ENCODE measurements at places on chromosomes 3 and 15. TPM values are rescaled to one million over a fixed set of nuclear protein-coding genes. Genes with fewer than 3 reads are reported as not detected.

DNA sequence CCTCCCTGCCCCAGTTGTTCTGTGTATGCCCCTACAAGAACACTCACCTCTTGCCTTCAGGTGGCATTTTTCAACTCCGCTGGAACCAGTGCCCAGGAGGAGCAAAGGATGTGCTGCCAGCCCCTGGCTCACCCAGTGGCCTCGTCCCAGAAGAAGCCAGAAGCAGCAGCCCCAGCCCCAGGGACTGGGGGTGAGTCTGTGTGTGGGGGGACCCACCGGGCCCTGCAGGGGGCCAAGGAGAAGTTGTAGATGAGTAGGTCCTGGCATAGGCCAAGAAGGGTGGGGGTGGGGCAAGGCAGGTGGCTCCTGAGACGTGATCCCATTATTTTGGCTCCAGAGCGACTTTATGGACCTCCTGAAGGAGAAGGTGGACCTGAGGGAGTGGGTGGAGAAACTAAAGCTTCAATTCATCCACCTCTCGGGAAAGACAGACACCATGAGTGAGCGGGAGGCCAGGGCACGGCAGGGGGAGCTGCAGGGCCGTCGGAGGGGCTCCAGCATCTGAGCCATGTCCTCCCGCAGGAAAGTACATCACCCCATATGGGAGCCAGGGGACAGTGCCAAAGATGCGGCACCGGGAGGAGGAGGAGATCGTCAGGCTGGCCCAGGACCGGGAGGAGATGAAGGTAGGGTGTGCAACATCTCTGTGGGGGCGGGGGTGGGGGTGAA, 29.3 kb downstream of the NGRN start:
- no peak for DNase-seq

GRCh38 chr3:128123538-128124368, at the start of gene RUVBL1:
TSS of gene RUVBL1 (minus strand) at chr3:128123812. CDS start at chr3:128123724, 88 bp downstream.
- DNase-seq: peak; percentile 90

DNA sequence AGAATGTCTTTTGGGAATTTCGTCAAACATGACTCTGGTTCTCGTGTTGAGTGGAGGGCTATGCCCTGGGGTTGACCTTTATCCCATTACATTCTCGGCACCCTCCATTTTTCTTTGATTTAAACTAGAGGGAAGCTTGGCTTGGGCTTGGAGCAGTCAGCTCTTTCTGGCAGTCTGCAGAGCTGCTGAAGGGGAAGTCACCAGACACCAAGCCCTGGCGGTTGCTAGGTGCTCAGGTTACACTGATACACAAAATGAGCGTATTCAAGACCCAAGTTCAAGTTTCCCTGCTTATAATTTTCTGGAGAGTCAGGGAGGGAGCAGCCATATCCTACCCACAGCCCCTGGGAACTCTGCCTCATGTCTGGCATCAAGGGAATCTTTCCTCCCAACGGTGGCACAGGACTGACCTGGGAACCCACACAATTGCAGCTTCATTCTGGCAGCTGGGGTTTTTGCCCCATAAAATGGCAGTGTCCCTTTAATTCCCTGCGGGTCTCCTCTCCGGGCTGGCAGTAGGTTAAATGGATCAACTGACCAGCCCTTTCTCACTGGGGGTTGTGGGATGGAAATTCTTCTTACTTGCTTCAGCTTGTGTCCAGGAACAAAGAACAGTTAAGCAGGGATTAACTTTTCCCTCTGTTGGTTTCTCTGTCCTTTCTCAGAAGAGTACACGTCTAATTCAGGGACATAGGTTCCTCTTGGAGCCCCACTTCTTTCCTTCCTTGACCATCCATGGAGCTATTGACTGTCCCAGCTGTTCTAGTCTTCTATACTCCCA, 110.0 kb upstream of the DLG1 start:
- no peak for DNase-seq

DNA sequence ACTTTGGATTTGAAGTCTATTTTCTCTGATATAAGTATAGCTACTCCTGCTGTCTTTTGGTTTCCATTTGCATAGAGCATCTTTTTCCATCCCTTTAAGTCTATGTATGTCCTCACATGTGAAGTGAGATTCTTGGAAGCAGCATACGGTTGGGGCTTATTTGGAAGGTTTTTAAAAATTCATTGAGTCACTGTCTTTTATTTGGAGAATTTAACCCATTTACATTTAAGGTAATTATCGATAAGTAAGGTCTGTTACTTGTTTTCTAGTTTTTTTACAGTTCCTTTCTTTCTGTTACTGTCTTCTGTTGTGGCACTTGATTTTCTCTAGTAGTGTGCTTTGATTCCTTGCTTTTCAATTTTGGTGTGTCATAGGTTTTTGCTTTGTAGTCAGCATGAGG, 14.0 kb downstream of the RUBCN start:
- no peak for DNase-seq

GRCh38 chr15:88905576-88905975, 7.6 kb downstream of the MFGE8 start:
- DNase-seq: no peak

DNA sequence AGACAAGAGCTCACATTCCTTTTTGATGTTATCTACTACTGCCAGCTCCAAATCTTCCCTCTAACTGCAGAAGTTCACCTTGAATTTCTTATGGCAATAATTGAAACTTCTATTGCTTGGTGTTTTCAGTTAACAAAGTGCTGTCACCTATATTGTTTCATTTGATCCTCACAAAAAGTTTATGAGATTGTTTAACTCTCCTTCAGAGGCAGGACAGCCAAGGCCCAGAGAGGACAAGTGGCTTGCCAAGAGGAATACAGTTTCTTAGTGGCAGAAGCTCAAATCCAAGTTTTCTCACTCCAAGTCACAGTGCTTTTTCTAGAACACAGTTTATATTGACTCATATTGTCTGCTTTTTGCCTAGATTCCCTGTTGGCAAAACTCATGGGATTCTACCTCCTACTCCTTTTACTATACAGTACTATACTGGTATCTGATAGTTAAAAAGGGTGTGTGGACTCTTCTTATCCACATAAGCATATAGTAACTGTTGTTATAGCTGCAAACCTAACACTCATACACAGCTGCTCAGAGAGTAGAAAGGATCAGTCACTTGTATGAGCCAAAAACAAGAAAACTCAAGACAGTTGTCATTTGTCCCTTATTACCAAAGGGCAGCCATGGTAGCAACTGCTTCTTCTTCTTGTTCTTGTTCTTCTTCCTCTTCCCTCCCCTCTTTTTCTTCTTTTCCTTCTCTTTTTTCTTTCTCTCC, 15.9 kb downstream of the TM4SF4 start:
- DNase-seq: no peak

- DNase-seq: no peak
Observed at GRCh38 chr15:26872206-26872605, 5.3 kb downstream of the GABRA5 start.

The PIGBOS1 gene
- 19.7 TPM for polyA plus RNA-seq

The STXBP5L gene
- polyA plus RNA-seq: not detected

The CLRN1 gene
- polyA plus RNA-seq: not detected

The ECE2 gene
- not detected for polyA plus RNA-seq

GRCh38 chr15:80157215-80157614, 4.4 kb downstream of the FAH start:
- no peak for DNase-seq

The ARGFX gene
- polyA plus RNA-seq: not detected

DNA sequence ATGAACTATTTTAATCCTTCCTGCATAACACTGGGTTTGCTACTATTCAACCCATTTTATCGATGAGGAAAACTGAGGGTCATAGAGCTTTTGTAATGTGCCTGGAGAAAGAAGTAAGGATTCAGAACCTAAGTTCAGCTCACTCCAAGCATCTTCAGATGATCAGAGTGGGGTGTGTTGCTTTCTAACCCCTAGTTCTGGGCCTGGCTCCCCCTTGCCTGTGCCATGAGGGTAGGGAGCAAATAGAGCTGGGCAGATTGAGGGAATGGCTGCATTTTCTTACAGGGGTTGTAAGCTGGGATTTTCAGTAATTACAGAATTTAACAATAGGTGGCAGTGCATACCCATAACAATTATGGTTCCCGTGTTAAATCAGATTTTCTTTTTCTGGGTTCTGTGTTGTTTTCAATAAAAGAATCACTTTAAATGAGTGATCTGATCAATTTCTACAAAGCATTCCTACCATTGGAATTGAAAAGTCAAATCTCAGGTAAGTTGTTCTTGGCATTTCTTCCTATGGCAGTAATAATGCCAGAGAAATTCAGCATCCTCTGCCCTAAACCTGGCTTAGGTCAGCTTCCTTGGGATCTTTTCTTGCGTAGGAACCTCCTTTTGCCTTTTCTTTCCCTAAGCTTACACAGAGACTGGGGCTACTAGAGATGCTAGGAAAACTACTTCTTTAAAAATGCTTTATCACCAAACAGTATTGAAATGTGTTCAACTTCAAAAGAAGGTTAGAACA, 103.8 kb upstream of the IL12A start:
- no peak for DNase-seq

- no peak for DNase-seq
Observed at GRCh38 chr3:146692254-146692653, 87.1 kb upstream of the PLSCR5 start.

- DNase-seq: no peak
Observed at GRCh38 chr15:66186049-66186825, 67.3 kb downstream of the MEGF11 start.

GRCh38 chr3:87318617-87319021, 42.2 kb upstream of the POU1F1 start:
- DNase-seq: no peak

The RAB11A gene
- 399 TPM for polyA plus RNA-seq

All from AG04450 (cell line).